Naive thymus-derived CD4-positive, alpha-beta T cell (primary cell): ENCODE measurements at places on chromosomes 6 and 20.
A peak's percentile ranks its signal among the peaks of the same experiment; 100 is the strongest.

DNA sequence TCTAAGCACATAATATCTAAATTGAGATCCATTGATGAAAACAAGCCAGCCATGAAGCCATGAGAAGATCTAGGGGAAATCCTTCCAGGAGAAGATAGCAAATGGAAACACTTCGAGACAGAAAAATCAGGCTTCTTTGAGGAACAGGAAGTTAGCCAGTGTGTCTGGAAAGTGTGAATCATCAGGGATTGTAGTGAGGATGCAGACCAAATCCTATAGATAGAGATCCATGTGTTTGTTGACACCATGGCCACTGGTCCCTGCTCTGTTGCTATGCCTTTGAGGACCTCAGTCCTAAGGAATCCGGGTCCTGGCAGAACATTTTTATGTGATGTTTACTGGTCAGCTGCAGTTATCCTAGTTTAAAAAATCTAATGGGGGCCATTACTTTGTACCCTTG lies 6.6 kb upstream of the ELOVL2 start:
- DNase-seq: no peak

DNA sequence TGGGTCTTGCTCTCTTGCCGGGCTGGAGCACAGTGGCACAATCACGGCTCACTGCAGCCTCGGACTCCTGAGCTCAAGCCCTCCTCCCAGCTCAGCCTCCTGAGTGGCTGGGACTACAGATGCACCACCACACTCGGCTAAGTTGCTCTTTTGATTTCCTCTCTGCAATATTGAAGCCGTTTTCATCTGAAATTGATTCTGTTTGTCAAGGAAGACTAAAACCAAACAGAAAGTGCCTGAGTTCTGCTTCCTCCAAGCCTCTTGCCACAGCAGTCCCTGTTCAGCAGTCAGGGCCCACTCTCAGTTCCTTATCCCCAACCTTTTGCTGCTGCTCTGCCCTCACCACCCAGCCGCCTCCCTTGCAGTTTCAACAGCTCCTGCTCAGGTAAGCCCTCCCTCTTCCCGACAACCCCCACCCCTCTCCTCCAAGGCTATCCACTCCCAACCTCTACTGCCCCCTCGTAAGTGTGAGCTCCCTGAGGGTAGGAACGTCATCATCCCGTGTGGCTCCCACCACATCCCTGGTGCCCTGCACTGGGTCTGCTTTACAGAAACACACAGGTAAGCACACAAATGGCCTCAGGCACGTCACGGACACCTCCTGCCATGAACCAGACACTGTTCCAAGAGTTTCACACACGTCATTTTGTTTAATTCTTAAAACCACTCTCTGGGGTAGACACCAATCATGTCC lies 70.7 kb upstream of the TAB2 start:
- DNase-seq: no peak

DNA sequence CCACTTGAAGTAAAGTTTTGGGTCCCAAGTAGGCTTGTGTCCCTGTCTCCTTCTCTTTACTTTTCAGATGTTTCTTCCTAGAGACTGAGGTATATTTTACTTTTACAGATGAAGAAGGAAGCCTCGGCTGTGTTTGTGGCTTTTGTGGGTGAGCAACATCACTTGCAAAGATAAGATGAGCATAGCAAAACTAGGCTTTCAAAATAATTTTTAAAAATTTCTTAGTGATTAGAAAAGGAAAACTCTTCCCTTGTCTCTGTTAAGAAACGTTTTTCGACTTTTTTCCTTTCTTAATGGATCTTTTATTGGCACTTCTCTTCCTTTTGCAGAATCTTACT lies 7.6 kb downstream of the PTPN1 start:
- no peak for DNase-seq

- no peak for DNase-seq
Observed at GRCh38 chr20:62819494-62820174, 2.8 kb downstream of the COL9A3 start.

GRCh38 chr20:45343532-45344167 lies 4.6 kb downstream of the SDC4 start:
- no peak for DNase-seq

- DNase-seq: peak; percentile 83
Observed at GRCh38 chr20:58660855-58661597, 9.9 kb downstream of the STX16 start.

DNA sequence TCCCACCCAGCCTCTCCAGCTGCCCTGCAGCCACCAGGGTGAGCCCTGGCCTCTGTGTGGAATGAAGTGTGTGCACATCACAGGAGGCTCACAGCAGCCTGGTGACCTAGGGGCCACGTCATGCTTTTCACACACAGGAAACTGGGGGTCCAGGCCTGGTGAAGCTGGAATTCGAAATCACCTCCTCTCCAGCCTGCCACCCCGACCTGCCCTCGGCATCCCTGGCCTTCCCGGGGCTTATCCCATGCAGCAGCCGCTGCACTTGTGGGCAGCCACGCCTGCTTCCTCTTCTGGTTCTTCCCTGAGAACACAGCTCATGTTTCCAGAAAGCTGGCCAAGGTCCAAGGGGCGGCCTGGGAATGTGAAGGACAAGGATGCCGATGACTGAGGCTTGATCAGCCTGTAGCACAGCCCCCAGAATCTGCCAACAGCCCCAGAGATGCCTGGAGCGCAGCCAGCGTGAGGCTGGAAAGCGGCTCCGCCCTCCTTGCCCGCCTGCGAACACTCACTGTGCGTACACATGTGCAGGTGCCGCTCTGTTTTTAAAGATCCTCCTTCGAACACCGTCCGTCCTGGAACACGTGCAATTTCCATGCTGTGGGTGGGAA lies 4.2 kb upstream of the NTSR1 start:
- no peak for DNase-seq

DNA sequence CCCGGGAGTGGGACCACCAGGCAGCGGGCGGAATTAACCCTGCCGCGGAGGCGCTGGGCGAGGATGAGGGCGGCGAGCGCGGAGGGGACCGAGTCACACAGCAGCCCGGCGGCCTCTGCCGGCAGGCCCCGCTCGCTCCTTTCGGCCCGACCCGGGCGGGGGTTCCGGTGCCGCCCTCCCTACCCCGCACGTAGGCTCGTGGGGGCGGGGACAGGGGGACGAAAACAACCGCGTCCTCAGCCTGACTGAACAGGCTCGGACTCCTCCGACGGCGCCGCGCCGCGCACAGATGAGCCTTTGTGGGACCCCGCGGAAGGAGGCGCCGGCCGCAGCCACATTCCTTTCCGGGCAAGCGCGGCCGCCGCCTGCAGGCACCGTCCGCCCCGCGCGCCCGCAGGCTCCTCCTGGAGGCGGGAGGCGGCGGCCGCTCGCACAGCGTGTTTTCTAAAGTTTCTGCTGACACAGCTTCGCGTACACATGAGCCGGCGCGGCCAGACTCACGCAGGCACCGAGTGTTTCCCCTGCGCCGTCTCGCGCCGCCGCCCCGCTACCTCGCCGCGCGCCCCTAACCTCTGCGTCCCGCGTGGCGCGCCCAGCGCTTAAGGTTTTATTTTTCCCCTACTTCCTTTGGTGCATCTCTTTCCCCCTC lies 244.3 kb downstream of the ARID1B start:
- peak; percentile 91 for DNase-seq

DNA sequence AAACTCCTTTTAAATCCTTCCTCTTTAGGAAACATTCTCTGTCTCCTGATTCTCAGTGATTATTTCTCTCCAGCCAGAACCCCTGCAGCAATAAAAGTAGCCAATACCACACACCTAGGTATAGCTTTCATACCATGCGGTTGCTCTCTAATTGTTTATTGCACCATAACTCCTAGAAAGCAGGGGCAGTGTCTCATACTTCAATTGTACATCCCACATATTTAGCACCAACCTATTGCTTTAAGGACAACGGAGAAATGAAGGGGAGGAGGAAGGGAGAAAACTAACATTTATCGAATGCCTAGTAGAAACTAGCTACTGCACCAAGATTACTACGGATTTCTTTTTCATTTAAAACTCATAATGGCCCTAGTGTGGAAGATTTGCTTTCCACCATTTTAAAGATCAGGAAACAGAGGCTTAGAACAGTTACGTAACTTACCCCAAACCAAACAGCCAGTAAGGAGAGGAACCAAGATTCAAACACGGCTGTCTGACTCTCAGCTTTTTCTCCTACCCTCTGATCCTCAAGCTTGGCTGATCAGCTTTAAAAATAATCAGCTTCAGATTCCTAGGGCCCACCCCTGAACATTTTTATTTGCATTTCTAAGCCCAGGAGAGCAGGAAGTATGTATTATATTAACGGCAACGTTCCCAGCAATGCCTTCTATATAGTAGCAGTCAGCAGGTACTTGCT lies 43.4 kb upstream of the ATXN1 start:
- no peak for DNase-seq

- DNase-seq: no peak
Observed at GRCh38 chr20:4714818-4715217, 6.9 kb upstream of the PRND start.

GRCh38 chr20:51660672-51661608 lies 107.2 kb downstream of the ATP9A start:
- no peak for DNase-seq

DNA sequence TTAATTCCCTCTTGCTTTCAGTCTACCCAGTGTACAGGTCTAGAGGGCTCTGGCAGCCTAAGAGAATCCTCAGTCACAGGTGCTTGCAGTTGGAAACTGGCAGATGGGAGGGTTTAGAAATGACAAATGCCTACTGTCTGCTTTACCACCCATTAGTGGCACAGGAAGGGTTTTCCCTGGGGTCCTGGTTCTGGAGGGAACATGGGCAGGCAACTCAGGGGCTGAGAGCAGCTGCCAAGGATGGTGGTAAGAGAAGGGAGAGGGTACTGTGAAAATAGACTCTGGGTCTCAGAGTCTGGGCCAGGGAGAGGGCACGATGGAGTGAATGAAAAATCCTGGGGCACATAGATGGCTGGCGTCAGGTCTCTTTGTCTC lies 103.5 kb downstream of the TCP11 start:
- DNase-seq: no peak

GRCh38 chr20:53738039-53738944 lies 144.7 kb upstream of the ZNF217 start:
- DNase-seq: no peak

DNA sequence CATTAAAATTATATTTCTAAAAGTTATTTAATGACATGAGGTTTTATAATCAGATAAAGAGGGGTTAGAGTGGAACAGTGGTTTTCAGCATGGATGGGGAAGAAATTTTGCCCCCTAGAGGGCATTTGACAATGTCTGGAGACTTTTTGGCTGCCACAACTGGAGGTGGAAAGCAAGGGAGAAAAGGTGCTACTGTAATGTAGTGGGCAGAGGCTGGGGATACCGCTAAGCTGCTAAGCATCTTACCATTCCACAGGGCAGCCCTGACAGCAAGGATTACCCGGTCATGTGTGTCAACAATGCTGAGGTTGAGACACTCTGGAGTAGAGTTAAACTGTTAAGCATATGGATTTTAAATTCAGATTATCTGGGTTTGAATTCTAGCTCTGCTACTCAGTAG lies 52.9 kb upstream of the FABP7 start:
- DNase-seq: no peak

DNA sequence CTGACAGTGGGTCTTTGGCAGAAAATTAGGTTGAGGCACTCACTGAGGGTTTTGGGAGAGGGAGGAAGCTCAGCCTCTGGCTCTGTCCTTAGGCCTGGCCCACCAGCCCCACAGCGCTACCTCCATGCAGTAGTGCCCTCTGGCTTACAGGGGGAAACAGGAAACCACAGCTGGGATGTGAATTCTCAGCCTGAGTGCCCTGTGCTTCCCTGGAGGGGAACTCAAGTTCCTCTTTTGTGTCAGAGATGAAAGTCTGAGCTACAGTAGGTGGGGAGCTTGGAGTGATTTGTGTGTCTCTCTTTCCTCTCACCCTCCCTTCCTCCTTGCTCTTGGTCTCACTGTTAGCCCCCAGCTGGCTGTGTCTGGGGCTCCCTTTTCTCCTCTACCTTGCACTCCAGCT lies 48.2 kb upstream of the BLCAP start:
- no peak for DNase-seq

GRCh38 chr6:45591890-45592289 lies 214.2 kb upstream of the SUPT3H start:
- DNase-seq: no peak

GRCh38 chr6:89597988-89598387 lies 40.6 kb downstream of the LYRM2 start:
- DNase-seq: no peak

DNA sequence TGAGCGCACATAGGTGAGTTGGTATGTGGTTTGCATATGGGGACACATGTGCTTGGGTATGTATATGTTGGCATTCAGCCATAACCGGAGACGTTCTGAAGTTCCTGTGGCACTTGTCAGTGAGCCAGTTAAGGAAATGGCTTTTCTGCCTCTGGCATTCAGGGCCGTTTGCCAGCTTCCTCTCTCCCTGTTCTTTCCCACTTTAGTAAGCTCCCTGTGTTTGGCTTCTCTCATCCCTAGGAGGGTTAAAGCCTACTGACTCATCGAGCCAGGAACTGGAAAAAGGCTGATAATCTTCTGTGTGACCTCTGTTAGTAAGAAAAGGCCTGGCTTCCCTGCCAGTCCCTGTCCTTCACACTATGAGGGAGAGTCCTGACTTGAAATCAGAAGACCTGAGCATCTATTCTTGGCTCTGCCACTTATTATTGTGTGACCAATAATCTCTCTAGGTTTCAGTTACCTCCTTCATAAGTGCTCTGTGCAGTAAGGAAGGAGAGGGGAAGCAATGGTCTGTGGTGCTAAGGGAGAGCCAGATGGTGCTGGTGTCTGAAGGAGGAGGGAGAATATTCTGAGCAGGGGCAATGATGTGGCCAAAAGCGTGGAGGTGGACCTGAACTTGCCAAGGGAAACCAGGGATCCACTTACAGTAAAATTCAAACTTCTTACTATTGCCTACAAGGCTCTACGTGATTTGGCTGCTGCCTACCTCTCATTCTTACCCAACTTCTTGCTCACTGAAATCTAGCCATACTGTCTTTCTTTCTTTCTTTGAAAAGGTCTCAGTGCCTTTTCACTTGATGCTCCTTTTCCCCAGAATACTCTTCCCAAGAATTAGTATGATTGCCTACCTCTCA lies 31.4 kb downstream of the ACSS2 start:
- DNase-seq: no peak

DNA sequence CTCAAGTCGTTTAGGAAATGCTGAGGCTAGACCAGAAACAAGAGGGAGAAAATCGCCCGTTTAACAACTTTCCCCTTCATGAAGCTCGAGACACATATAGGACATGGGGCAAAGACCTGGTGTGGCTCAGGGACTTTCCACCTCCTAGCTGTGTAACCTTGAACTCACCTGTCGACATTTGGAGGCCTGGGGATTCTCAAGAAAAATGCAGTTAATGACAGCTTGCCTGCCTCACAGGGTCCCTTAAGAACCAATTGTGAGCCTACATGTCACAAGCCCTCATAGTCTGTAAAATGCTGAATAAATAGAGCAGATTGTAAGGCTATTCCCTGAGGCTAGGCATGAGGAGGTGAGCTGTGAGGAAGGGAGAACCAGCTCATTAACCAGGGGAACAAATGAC lies 35.1 kb downstream of the MGME1 start:
- DNase-seq: no peak

DNA sequence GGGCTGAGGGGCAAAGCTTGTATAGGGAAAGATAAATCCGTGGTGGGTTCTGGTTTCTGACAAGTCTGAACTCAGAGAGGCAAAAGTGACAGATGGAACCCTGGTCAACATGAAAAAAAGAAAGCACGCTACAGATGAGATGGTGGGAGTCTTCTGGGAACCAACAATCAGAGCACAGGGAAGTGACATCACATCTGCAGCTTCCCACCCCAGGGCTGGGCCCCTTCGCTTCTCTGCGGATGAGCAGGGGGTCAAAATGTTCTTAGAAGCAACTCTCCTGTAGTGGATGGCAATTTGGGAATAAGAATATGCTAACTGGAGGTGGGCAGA lies 129.2 kb upstream of the AKAP12 start:
- no peak for DNase-seq

- DNase-seq: no peak
Observed at GRCh38 chr6:111718990-111719389, 113.3 kb upstream of the TRAF3IP2 start.

- DNase-seq: no peak
Observed at GRCh38 chr6:24990944-24991809, 55.4 kb upstream of the RIPOR2 start.
